Cortex of kidney (tissue), 1 donor: ENCODE measurements at places on chromosomes 16 and 17.

- DNase-seq = no peak
Measured at GRCh38 chr17:29032013-29032856, 10.7 kb upstream of the PIPOX start.

DNA sequence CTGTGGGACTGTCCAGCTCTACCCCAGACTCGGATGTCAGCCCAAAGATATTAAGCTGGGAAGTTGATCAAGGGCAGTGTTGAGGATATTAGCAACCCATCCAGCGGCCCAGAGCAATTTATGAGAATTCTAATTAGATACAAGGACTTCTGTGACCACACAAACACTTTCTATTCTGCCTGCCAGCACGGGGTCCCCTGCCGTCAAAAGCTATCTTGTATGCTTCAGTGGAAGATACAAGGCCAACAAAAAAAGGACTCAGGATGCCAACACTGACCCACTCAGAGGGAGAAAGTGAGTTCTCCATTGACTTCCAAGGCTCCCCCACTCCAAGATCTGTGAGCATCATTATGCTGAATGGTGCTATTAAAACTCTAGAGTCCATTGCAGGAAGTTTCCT, 390.7 kb downstream of the GRIN2A start:
- no peak for DNase-seq

- DNase-seq = no peak
Measured at GRCh38 chr16:6645768-6646568, 686.7 kb upstream of the RBFOX1 start.

DNA sequence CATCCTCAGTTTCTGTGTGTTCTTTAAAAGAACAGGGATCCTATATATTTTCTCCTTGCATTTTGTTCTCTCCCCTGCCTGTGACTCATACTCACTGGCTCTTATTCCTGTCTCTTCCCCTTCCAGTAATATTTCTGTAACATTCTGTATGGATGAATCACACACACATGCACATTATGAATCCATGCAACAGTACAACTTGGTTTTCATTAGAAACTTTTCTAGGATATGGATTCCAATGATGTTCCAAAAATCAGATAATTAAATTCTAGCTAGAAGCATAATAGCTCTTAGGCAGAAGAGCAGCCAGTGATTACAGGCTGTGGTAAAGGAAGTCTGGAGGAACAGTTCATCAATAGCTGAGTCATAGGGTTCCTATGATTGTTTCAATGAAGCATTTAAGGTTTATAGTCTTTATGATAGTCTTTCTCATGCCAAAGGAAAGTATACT, 119.6 kb upstream of the PMFBP1 start:
- no peak for DNase-seq

DNA sequence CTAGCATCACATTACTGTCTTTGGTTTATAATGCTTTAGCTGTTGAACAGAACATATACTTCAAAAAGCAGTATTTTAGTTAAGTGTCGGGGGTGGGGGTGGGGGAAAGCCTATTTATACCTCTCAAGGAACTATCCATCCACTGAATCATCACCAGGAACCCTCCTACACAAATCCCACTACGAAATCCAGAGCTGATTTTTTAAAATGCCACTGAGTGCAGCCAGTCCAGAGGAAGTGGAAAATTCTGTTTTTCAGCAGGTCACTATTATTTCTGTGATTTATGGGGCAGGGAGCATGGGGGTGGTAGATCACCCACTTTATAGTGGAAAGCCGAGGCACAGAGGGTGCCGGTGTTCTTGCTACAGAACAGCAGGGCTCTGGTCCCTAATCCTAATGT, 284.1 kb downstream of the SOX9 start:
- no peak for DNase-seq

- no peak for DNase-seq
Measured at GRCh38 chr17:78040440-78041385, 82.2 kb downstream of the TNRC6C start.

DNA sequence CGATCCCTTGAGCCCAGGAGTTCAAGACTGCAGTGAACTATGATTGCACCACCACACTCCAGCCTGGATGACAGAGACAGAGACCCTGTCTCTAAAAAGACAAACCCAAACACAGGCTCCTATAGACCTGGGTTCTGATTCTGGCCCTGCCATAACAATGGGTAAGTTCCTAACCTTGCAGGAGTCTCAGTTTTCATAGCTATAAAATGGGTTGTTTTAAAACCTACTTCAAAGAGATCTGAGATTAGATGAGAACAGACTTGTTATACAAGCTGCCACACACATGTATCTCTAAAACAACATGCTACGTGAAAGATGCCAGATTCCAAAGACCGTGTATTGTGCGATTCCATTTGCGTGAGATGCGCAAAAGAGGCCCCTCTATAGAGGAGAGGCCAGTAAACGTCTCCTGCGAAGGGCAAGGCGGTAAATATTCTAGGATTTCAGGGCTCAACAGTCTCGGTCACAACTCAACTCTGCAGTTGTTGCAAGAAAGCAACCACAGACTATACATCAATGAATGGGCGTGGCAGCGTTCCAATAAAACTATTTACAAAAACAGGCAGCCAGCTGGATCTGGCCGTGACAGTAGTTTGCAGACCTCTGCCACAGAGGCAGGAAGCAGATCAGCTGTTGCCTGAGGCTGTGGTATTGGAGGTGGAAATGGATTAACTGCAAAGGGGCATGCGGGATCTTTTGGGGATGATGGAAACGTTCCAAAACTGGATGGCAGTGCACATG, 5.9 kb downstream of the CORO7 start:
- DNase-seq = no peak

- no peak for DNase-seq
Measured at GRCh38 chr17:64599187-64599676, 62.9 kb downstream of the SMURF2 start.

GRCh38 chr17:31573047-31573446, 181.6 kb downstream of the RAB11FIP4 start:
- DNase-seq = no peak

GRCh38 chr16:65044873-65045272, 77.0 kb downstream of the CDH11 start:
- DNase-seq = no peak

DNA sequence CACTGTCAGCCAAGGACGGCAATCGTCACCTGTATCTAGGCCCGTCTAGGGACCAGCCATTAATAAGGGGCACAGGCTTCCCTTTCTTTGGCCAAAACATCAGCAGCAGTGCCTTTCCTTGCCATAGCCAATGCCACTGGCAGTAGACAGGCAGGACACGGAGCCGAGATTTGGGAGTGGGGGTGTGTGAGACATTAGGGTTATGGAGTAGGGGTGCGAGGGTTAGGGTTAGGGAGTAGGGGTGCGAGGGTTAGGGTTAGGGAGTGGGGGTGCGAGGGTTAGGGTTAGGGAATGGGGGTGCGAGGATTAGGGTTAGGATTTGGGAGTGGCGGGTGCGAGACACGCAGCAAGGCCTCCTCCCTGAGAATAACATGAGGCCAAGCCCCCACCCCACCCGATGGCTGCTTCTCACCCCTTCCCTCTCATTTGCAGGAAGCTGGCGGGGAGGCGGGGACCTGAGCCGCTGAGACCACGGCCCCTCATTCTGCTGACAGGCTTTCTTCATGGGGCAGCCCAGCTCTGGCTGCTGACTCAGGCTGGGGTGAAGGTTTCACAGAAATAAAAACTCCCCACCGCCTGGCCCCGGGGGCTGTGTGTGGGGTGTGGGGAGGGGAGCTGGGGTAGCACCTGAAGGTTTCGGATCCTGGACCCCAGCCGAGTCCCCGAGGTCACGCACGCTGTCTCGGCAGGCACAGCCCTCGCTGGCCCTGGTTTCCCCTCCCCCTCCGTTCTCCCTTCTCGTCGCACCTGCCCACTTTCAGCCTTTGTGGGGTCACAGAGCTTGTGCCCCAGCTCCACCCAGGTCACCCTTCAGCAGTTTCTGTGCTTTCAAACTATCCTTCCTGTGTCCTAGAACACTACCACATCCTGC, 93.8 kb downstream of the PGS1 start:
- DNase-seq = no peak

DNA sequence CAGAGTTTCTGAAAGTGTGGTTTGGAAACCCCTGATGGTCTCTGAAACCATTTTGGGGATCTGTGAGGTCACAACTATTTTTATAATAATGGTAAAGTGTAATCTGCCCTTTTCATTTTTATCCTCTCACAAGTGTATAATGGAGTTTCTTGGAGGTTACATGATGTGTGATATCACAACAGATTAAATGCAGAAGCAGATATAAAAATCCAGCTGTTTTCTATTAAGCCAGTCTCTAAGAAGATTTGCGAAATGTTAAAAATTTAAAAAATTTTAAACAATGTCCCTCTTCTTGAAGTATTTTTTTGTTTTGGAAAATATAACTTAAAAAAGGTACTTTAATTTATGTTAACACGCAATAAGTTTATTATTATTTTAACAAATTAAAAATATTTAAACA, 48.7 kb downstream of the RPGRIP1L start:
- DNase-seq = no peak

DNA sequence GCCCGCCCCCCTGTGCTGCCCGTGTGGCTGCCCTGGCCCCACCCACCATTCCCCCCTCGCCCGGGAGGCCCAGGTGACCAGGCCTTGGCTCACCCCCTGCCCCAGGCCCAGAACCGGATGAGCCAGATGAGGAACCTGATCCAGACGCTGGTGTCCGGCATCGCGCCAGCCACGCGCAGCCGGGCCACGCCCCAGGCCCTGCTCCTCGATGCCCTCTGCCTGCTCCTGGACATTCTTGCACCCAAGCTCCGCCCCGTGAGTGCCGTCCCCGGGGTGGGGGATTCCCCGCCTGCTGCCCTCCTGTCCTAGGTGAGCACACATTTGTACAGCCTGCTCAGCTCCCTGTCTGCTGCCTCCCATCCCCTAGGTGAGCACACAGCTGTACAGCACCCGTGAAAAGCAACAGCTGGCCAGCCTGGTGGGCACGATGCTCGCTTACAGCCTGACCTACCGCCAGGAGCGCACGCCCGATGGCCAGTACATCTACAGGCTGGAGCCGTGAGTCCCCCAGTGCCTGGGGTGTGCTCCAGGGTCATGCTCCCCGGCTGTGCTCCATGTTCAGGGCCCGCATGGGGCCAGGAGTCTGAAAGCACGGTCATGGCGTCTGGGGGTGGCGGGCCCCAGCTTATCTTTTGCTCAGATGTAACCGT, 4.8 kb downstream of the GNG13 start:
- no peak for DNase-seq

GRCh38 chr17:73831699-73832098, 187.5 kb upstream of the SDK2 start:
- DNase-seq = no peak

- no peak for DNase-seq
Measured at GRCh38 chr17:34113089-34113488, 142.0 kb upstream of the CCL2 start.

- no peak for DNase-seq
Measured at GRCh38 chr17:40309031-40309948, at the start of gene RARA. TSS of gene RARA (plus strand) at chr17:40309180. CDS start at chr17:40331219, 22,039 bp downstream.

DNA sequence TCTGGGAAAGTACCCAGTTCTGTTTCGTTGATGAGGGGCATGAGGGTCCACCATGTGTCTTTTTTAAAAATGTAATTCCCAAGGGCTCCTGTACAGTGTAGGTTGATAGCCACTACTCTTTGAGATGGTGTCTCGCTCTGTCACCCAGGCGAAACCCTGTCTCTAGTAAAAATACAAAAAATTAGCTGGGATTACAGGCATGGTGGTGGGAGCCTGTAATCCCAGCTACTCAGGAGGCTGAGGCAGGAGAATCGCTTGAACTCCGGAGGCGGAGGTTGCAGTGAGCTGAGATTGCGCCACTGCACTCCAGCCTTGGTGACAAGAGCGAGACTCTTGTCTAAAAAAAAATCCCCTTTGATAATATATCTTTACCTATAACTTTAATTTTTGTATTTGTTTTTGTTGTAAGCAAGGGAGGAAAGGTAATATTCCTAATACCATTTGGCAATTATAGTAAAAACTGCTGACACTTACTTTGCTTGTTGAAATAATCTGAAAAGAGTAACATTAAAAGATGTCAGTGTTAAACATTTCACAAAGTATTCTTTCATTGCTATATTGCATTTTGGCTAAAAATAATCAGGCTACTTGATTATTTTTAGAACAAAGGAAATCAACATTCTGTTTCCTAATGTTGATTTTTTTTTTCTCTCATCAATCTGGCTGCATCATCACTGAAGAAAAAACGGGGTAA, 11.8 kb downstream of the KPNA2 start:
- DNase-seq = no peak

GRCh38 chr17:33229499-33229898, 63.6 kb downstream of the ASIC2 start:
- DNase-seq = no peak

DNA sequence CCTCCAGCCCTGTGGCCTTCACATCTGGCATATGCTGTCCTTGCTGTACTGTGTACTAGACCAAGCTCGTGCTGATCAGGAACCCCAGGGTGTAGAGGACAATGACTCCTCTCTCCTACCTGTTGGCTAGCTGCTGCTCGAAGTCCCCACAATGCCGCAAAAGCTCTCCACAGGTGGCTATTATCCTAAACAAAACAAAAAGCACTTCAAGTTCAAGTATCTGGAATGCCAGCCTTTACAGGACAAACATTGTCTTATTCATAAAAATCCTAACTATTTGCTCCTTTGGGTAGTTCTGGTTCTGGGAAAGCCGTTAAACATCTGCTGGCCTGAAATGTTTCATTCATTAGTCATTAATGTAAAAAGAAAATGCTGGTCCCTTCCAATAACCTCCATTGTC, 42.8 kb downstream of the COG7 start:
- DNase-seq = no peak

DNA sequence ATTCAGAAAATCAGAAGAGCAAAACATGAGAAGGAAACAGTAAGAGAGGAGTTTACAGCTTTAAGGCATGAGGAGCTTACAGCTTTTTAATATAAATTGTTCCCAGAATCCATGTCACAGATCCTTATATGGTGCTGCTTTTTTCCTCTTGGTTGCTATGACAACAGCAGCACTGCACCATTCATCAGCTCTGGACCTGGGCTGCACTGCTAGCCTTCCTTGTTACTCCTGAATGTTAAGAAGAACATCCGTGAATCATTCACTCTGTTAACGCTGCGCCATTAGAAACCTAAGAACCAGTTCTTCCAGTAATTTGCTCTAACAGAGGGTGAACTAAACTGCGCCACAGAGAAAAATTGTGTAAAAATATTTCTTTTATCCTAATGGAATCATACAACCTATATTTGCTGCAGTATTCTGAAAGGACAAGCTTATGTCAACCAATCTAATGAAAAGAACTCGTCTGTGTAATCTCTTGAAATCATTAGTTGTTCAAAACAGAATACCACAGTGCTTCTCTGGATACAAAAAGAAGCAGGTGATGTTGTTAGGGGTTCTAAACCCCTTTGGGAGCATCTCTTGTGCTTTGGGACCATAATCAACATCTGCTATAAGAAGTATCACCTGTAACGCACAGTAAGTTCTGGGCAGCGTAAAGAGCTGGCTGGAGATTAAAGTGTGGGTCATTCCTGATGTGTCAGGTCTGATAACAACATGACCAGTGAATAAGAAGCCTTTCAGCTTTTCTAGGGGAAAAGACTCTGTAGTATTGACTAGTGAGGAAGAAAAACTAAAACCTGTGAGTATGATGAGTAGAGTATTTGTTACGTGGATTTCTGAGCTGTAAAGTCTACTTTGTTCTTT, 151.2 kb downstream of the TANC2 start:
- DNase-seq = no peak

- no peak for DNase-seq
Measured at GRCh38 chr16:52543654-52544053, 3.3 kb downstream of the TOX3 start.

GRCh38 chr17:45697076-45697475, 87.0 kb upstream of the CRHR1 start:
- DNase-seq = no peak

GRCh38 chr16:66660422-66661209, 35.9 kb downstream of the CMTM4 start:
- DNase-seq = no peak

GRCh38 chr17:68034452-68034776, 1.1 kb upstream of the KPNA2 start:
- no peak for DNase-seq

GRCh38 chr16:1923299-1924034, 5.3 kb upstream of the HS3ST6 start:
- no peak for DNase-seq
